ENCODE measurements at places on chromosomes 1 and 21. TPM values are rescaled to one million over a fixed set of nuclear protein-coding genes. Genes with fewer than 3 reads are reported as not detected.

DNA sequence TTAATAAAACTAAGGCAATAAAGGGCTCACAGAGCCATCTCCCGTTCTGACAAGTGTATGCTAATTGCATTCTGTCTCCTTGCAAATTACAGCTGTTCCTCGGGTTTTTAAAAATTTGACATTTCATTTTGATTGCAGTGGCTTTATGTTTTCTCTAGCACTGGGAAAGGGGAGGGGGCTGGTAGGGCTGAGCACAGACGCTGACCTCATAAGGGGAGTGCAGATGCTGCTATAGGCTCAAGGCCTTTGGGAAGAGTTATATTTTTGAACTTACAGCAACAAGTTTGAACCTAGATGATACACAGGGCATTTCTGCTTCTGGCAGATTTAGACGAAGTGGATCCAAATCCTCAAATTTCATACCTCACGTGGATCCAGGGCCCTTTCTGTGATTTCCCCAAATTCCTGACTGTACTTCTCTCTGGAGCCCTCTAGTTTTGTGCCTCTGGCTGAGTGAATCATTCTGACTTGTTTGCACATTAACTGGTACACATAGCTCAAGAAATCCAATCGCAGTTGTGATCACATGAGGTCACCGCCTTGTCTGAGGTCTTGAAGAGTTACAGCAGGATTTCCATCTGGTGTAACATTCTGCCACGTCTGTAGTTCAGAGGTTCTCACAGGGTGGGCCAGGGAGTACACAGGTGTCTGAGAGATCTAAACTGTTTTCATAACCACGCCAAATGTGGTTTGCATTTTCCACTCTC is 230.3 kb downstream of the C1orf94 start:
- peak; percentile 6 for DNase-seq

The TIE1 gene
- total RNA-seq = 4.8 TPM

DNA sequence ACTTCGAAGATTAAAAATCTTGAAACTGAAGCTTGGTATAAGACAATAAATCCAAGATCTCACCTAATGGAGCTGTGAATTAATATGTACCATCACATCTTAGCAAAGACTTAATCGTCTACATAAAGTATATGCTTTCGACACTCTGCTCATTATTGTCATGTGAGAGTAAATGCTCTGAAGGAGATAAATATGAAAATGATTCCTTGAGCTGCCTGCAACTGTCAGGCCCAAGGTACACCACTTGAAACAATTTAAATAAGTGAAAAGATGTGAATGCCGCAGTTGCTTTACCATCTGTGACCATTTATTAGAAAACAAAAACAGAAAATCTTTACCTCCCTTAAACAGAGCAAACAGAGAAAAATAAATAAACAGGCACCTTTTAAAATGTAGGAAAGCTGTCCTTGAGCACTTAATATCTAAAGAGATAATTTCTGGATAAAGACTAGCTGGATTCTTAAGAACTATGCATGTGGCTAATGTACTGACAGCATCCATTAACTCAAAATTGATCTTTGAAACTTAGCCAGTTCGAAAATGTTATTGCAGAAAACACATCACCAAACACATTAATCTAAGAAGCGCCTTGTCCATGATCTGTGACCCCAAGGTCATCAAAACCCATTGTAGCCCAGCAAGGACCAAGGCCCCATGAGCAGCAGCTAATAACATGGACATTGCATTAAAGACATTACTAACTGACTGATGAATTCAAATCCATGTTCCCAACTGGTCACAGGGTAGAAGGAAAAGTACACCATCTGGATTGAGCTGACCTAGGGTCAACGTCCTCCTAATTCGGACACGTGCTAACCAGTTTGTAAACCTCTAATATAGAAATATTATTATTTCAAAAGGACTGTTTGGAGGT is 18.3 kb upstream of the KRTAP7-1 start:
- no peak for DNase-seq

GRCh38 chr21:38645282-38645681 is 147.0 kb upstream of the ERG start:
- no peak for DNase-seq

DNA sequence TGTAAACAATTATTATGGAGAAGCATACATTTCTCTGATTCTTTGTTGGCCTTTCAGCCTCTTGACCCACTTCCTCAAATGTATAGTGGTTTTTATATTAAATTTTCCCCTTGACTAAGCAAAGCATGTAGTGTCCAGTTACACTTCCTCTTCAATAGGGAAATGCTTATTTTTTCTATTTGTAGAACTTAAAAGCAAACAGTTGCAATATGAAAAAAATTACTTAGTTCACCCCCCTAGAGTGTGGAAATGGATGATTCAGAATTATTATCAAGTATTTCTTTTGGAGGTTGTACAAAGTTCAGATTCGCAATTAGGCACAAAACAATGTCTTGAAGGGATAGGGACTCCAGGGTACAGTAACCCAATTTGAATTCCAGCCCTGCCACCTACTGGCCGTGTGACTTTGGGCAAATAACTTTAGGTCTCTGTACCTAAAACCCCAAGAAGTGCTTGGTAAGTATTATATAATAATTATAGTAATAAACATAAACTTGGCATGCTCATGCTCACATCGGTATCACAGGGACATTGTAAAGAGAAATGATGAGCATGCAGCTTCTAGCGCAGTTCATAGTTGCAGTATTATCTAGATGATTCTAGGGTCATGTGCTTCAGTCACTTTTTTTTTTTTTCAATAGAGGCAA is 28.6 kb upstream of the IFNGR2 start:
- DNase-seq = peak; percentile 39

The DNASE2B gene
- not detected for total RNA-seq

DNA sequence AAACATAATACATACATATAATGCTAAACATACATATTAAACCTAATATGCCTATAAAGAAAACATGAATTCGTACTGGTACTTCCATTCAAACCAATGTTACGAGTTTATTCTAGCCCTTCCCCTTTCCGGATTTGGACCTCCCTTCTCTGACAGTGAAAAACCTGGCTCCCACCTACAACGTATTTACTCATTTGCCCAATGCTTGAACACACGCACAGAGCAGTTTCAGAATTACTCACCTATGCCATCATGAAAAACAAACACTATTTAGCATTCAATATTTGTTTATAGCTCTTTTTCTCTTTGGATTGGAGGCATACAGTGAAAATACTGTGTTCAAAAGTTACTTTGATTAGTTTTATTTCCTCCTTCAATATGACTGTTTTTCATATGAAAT is 204.4 kb downstream of the LMX1A start:
- DNase-seq = no peak

DNA sequence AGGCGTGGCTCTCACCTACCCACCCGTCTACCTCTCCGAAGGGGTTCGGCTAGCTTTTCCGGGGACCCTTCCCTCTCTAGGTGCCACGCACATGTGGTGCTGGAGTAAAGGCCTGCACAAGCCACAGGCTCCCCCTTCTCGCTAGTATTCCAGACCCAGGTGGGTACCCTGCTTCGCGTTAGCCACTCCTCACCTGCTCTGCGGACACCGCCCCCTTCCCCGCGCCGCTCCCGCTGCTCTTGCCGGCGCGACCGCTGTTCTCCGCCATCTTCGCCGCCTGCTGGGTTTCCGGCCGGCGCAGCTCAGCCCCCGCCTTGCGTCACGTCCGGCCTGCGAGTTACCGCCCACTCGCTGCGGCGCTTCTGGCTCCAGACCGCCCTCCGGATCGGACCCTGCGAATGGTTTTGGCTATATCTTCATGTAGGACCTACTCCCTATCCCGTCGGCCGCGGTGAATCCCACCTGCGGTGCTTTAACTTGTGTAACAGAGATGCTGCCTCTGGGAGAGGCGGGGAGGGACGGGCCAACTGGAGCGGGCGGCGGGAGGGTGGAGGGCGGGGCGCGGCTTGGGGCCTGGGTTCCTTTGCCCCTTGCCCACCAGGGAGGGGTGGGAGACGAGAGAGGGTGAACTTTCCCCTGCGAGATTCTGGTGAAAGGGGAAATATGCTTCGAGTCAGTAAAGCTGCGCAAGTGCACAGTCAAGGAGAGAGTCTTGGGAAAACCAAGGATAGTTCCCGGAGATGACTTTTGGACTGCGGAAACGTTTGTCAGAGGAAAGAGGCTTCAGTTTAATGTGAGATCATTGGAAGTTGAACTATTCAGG is at the start of the genes NIT1 and PFDN2:
TSS of gene NIT1 (plus strand) at position 347 of the 823 bp plus-strand sequence. CDS start at position 419, 72 bp downstream.
TSS of gene PFDN2 (minus strand) at position 279 of the 823 bp plus-strand sequence. CDS start at position 268, 11 bp downstream.
- peak; percentile 75 for DNase-seq

DNA sequence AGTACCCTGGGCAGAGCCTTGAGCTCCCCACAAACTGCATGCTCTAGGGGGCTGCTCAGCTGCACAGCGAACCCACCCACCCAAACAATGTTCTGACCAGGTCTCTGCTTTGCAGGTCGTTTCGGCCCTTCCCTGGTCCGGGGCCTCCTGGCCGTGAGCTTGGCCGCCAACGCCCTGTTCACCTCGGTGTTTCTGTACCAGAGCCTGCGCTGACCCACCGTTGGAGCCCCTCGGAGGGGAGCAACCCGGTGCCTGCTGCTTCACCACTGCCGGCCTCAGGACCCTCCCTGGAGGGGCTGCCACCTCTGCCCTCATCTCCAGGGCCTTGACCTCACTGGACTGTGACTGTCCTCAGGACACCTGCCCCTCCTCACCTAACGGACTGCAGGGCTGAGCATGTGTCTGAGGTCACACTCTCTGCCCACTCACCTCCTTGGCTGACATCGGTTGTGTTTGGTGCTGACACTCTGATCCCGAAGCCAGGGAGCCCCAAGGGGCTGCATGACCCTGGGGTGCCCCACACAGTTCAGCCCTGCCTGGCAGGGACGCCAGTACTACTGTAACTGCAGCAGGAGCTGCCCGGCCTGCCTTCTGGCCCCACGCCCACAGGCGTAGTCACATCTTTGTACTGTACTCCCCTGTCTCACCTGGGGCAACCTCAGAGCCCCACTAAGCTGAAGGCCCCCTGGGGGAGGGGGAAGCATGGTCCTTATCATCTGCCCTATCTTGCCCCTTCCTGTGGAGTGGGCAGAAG is 24.3 kb downstream of the TMEM201 start:
- no peak for DNase-seq

The SHISAL2A gene
- 0.61 TPM for total RNA-seq

- no peak for DNase-seq
Measured at GRCh38 chr1:83561346-83561745, 437.6 kb downstream of the TTLL7 start.

The RGS16 gene
- total RNA-seq = 8.3 TPM

The AIRE gene
- total RNA-seq = 11.9 TPM

GRCh38 chr1:77081834-77082233 is 137.4 kb downstream of the PIGK start:
- no peak for DNase-seq

DNA sequence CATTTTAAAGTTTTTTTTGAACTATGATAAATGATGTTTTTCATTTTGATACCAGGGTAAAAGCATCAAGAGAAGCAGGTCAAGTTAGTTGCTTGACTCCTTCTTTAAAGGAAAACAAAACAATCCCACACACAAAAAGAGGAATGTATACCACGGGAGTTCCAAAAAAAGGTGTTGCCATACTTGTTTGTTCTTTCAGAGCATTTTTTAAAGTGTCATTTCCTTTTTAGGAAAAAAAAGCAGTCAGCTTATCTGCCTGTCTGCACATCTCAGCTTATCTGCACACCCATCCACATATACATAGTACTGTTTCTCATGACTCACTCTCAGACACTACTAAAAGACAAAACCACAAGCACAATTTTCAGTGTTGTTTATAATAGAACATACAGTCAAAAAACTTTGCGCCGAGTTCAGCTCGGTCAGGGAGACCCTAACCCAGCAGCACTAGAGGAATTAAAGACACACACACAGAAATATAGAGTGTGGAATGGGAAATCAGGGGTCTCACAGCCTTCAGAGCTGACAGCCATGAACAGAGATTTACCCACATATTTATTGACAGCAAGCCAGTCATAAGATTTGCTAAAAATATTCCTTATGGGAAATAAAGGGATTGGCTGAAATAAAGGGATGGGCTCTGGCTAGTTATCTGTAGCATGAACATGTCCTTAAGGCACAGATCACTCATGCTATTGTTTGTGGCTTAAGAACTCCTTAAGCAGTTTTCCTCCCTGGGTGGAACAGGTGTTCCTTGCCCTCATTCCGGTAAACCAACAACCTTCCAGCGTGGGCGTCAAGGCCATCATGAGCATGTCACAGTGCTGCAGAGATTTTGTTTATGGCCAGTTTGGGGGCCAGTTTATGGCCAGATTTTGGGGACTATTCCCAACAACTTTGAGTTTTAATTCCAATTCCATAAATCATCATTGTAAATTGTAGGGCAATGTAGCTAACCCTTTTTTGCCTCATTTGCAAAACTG is 11.4 kb upstream of the MNDA start:
- DNase-seq = peak; percentile 34

The LRRC39 gene
- total RNA-seq = 1.7 TPM

DNA sequence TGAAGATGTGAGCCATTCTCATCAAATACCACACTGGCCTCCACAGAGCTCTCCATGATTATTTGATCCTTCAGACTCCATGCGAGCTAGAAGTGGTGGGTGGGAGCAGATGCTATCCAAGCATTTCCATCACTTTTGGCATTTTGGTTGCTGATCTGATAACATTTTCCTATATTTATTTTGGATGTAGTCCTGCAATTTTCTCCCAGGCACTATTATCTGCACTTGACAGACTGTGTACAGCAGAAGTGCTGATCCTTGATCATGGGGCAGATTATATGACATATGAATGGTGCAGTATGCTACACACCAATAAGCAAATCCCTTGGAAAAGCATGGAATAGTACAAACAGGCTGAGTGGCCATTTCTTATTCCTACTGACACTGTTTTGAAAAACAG is 167.6 kb upstream of the LRRC7 start:
- DNase-seq = no peak

The CSDE1 gene
- total RNA-seq = 216 TPM

The PLA2G4A gene
- 4.7 TPM for total RNA-seq

DNA sequence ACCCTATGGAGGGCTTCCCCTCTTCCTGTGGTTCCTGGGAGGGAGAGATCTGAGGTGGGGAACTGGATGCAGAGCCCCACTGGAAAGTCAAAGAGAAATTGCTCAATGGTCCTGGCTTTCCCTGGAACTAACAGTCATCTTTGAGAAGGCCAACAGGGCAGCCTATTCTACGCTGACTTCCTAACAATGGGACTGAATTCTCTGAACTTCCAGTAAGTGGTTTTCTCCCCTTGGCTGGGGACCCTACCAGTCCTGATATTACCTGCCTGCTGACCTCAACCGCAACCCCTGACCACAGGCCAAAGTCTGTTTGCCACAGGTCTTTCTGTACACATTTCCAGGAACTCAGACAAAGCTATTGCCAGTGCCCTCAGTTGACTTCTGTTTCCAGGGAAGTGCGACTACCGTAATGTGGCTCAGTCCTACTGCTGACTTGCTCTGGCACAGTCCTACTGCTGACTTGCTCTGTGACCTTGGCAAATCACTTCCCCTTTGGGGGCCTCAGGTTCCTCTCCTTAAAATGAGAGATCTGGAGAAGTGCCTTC is 55.3 kb downstream of the C8B start:
- no peak for DNase-seq
